ENCODE measurements at places on chromosomes 11 and 22.

GRCh38 chr11:47464483-47464882 lies 15.5 kb upstream of the RAPSN start:
- no peak for DNase-seq

DNA sequence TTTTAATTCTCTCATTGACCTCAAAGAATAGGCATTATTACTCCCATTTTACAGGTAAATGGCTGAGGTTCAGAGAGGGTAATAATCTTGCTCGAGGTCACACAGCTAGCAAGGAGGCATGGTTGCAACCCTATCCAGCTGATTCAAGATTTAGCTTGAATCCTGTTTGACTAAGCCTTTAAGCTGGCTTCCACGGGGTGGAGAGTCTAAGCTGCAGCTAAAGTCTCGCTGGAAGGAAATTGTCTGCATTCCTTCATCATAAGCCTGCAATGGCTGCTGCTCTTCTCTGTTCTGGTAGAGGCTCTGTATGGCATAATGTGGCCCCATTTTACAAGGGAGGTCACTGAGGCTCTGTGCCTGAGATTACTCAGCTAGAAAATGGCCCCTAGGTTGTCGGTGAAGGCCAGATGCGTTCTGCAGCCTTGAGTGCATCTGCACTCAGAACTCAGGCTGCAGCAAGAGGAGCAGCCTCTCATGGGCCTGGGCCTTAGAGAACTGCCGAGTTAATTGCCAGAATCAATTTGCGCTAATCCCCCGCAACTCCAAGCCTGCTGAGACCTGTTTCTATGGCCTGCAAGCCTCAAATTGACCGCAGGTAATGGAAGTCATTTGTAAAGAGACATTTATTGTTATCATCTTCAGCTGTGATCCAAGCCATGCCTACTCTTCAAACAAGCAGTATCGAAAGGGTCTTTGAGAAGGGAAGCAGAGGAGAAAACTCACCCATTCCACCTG lies 44.1 kb upstream of the SEZ6L start:
- no peak for DNase-seq

- DNase-seq: no peak
Measured at GRCh38 chr11:96082002-96082899, 158.3 kb upstream of the MTMR2 start.

DNA sequence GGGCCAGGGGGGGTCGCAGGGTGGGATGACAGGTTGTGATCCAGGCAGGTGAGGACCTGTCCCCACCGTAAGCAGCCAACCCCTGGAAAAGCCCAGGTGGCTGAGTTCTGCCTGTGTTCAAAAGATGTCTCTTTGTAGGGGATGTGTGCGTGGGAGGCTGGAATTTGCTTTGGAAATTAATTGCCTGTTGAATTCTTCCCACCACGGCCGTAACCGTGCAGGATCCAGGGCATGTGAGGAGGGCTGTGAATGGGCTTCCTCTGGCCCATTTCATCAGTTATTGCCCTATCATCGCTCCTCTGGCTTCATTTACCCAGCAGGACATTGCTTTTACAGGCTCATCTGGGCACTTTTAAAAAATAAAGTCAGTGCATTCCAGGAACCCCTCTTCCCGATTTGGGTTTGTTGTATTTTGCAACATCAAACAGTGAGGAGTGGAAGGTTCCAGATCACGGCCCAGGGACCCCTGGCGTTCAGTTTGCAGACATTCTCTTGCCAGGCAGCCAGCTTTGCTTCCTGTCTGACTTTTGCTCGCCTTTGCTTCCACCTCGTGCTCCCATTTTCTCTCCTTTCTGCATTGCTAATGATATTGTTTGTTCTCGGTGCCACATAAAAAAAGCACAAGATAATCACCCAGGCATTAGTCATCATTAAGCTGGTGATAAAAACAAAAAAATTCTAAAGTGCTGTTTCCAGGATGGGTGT lies 1306.6 kb downstream of the BRD1 start:
- no peak for DNase-seq

DNA sequence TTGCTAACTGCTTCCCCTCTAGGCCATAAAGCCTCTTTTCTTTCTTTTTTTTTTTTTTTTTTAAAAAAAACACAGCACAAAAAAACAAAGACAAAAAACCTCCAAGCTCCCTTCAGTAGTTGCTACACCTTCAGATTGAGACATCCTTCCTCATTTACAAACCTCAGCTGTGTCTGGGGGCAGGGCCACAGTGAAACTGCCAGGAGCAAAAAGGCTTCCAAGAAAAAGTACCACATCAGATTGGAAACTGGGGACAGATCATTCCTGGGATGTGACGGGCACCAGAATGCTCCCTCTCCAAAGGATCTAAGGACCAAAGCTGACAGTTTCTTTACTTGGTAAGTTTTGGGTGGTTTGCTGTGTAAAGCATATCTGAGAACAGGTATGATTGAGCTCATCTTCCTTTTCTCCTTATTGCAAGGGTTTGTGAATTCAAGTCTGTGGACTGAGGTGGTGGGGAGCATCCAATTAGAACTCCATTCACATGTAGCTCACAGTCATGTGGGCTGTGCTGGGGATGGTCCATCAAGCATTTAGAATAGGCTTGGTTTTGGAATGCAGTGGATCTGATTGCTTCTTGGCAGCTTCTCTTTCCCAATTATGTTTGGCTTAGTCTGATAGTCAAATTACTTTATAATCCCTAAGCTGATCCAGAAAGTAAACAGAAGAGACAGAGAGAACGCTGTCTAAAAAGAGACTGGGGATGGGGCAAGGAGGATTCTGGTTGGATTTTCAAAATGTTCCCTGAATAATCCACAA lies 705 bp downstream of the BBOX1 start:
- no peak for DNase-seq

GRCh38 chr11:99973993-99974392 lies 713.1 kb upstream of the ARHGAP42 start:
- DNase-seq: peak; percentile 73

DNA sequence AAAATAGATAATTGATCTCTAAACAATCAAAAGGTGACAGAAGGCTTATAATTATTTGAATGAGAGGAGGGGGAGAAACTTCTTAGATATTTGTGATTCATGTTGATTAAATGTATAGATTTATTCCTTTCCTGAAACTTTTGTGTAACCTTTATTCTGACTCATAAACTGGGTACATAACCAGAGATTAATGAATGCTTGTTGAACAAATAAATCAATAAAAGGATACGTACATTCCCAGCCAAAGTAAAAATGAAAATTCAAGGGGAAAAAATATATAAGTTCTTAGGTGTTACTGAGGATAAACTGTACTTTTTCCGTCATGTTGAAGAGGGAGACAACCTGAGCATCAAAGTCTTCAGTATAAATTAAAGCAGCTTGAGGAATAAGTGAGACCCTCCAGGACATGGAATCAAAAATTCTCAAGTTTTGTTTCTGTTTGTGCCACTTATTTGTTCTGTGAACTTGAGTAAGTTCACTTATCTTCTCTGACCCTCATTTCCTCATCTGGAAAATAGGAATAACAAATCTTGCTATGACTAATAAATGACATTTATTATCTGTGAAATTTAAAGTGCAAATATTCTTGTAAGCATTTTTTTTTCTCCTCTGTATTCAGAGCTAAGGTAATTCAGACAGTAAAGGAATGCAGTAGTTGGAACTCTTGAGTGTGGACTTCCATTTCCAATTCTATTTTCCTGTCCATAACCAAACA lies 195.4 kb downstream of the METTL15 start:
- DNase-seq: no peak

GRCh38 chr22:45877036-45877380 lies 100.0 kb downstream of the WNT7B start:
- no peak for DNase-seq

- DNase-seq: no peak
Measured at GRCh38 chr22:19904174-19904856, 37.3 kb upstream of the COMT start.

GRCh38 chr11:94782446-94782845 lies 14.3 kb downstream of the AMOTL1 start:
- no peak for DNase-seq

DNA sequence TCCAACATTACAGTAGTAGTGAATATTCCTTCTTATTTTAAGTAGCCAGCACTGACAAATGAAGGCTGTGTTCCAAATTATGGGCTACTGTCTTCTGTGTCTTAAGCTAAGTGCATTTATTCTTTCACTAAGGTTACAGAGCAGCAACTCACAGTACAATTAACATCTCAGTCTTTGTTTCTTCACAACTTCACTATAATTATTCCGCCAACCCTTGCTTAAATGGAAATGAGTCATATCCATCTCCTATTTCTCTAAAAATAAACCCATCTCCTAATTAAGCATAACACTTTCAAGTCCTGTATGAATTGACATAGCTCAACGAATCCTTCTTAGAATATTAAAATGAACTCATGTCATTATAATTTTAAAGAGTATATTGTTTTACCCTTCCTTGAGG lies 6.7 kb downstream of the ETS1 start:
- no peak for DNase-seq

- DNase-seq: no peak
Measured at GRCh38 chr11:61922539-61922938, 5.2 kb upstream of the RAB3IL1 start.

DNA sequence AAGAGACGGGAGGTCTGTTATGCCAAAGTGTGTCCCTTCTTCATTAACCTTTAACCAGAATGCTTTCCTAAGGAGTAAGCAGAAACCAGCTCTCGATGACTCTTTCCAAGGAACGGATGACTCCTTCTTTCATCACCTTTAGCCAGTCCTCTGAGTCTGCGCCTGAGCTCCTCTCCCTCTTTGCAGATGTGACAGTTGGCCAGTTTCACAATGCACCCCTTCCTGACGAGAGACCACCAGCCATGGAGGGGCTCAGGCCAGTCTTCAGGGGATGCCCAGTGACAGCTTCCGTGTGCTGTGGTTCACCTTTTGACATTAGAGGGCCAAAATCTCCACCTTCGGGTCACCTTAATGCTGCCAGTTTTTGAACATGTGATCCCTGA lies 826.1 kb downstream of the TBC1D22A start:
- DNase-seq: peak; percentile 12

DNA sequence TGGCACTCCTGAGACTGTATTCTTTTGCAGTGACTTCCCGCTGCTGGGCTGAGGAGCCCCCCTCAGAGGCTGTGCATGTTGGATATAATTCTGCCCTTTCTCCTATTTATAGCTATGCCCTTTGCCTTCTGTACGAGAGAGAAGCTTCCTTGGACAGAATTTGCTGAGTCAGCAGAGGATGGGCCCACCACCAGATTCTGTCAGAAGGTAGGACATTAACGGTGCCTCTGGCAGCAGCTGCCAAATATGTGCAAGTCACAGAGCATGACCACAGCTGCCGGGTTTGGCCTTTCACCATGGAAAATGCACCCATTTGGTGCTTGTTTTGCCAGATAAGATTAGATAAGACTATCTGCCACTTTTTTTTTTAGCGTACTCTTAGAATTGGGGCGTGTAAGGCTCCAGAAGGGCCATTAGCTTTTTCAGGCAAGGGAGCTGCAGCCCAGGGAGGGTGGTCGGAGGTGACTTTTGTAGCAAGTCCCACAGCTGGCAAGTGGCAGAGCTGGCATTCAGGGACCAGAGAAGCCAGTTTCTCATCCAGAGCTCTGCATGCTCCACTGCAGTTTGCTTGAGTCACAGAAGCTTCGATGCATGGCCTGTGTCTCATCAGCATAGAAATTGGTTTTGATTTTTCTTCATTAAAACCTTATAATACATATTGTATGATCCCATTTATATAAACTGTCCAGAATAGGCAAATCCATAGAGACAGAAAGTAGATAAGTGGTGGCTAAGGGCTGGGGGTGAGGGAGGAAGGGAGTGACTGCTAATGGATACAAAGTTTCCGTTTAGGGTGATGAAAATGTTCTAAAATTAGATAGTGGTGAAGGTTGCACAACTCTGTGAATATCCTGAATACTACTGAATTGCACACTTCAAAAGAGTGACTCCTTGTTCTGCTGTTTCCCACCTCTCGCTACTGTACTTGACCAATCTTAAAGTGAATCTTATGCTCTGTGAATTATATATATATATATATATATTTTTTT lies 15.8 kb downstream of the UPB1 start:
- DNase-seq: peak; percentile 83

DNA sequence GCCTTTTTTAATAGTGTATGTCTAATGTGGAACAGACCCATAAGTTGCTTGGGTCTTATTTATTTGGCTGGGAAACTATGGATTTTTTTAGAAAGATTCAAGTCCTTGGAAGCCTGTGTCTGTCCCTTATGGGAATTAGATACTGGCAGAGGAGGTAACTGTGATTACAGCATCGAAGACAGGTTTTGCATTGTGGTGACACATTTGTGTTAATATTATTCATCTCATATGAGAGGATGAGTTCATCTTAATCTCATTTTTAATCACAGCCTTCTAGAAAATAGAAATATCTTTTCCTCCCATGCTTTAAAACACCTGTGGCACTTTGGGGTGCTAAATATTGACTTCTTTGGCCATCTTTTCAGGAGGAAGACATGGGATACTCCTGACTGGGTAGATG lies 9.2 kb downstream of the TAB1 start:
- DNase-seq: no peak

DNA sequence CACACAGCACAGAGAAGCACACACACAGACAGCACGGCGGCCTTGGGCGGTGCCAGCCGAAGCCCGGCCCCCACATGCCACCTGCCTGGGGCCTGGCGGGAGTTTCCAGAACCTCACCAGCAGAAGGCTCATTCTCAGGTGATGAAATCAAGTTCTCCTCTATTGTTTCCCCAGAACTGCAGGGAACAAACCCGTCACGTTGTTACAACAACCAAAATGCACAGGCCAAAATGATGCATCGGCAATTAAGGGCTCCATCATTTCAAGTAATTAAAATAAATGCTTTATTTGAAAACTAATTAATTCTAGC lies 30.8 kb downstream of the GNB1L start:
- DNase-seq: no peak

GRCh38 chr11:67418476-67419281 lies 3.2 kb downstream of the CARNS1 start:
- no peak for DNase-seq

GRCh38 chr11:15327786-15328231 lies 213.1 kb downstream of the INSC start:
- DNase-seq: peak; percentile 15

- DNase-seq: no peak
Measured at GRCh38 chr22:44393066-44393465, 80.3 kb upstream of the SHISAL1 start.

- no peak for DNase-seq
Measured at GRCh38 chr11:19426011-19426755, 185.4 kb upstream of the E2F8 start.

DNA sequence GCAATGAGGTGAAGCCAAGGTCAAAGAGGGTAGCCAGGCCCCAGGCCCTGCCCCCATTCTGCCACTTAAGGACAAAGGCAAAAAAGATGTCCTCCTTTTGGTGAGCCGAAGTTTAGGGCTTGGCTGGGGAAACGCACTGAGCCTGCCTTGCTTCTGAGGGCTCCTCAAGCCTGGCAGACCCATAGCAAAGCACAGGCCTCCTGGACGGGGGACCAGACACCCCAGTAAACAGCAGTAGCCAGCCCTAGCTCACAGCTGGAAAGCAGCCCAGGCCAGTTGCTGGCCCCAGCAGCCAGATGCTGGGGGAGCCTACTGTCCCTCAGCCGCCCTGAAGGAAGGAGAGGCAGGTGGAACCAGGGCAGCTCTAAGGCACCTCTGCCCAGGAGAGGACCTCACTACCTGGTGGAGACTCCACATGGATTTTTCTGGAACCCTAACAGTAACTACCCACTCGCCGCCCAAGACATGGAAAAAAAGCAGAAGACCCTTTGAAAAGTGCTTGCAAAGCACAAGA lies 3.8 kb upstream of the PYGM start:
- DNase-seq: no peak
